Immature natural killer cell (primary cell): ENCODE measurements at places on chromosomes 4 and X. TPM values are rescaled to one million over a fixed set of nuclear protein-coding genes. Genes with fewer than 3 reads are reported as not detected.

The PAGE4 gene
- polyA plus RNA-seq, result not detected

DNA sequence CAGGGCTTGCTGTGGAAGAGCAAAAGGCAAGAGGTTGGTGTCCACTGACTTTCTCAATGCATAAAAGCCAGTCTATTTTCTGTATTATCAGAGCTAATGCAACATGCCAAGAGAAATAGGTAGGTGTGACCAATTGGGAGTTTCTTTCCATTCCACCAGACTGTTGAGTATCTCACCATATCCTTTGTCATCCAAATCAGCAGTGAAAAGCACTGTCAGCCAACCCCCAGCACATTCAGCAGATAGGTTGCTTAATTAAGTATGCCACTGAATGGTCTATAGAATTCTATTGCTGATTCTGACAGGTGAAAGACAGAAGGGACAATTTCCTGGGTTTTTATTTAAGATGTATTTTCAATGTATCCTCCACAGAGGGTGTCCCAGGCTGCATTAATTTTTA is 139.8 kb downstream of the HS6ST2 start:
- no peak for DNase-seq

DNA sequence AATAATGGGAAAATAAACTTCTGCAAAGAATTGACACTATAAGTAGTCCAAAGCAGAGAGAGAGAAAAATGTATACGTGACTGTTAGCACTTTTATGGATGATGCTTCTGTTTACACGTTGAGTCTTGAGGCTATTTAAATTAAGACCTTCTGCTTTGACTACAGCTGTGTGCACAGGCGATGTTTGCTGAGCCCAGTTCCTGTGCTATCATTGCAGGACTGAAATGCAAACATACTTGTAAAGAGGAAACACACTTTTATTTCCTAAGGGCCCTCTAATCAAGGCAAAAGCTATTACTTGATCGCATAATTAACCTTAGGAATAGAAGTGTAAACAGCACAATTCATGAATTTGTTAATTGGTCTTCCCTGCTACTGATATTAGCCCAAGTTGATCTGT is 226.9 kb downstream of the FBXW7 start:
- DNase-seq, result no peak

GRCh38 chrX:81195712-81196111 is 6.0 kb downstream of the HMGN5 start:
- DNase-seq, result peak; percentile 43

The FHDC1 gene
- not detected for polyA plus RNA-seq

DNA sequence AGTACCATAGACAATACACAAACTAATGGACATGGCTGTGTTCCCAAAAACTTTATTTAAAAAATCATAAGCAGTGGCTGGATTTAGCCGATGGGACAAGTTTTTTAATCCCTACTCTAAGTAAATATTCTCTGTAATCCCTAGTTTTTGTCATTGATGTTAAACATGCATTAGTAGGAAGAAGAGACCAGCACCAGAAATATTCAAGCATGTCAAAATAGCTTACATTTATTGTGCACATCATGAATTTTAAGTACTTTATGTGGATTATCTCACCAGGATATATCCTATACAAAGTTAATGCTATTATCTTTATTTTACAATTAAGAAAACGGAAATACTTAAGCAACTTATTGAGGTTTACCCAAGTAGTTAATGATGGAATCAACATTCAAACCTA is 46.0 kb downstream of the HSPA4L start:
- DNase-seq, result no peak

GRCh38 chr4:24736066-24736465 is 59.3 kb upstream of the SOD3 start:
- DNase-seq, result no peak

GRCh38 chr4:150318527-150318926 is 240.3 kb downstream of the DCLK2 start:
- no peak for DNase-seq

DNA sequence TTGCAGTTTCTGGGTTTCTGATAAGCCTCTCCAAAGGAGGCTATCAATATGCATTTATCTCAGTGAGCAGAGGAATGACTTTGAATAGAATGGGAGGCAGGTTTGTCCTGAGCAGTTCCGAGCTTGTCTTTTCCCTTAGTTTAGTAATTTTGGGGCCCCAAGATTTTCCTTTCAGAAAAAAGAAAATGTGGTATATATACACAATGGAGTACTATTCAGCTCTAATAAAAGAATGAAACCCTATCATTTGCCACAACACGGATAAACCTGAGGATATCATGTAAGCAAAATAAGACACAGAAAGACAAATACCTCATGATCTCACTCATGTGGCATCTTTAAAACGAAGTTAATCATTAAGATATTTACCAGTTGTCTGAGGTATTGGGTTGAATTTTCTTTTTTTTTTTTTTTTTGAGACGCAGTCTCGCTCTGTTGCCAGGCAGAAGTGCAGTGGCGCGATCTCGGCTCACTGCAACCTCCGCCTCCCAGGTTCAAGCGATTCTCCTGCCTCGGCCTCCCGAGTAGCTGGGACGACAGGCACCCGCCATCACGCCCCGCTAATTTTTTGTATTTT is 540 bp downstream of the ZNF721 start:
- no peak for DNase-seq

GRCh38 chr4:151538963-151539362 is 130.0 kb downstream of the FHIP1A start:
- no peak for DNase-seq

DNA sequence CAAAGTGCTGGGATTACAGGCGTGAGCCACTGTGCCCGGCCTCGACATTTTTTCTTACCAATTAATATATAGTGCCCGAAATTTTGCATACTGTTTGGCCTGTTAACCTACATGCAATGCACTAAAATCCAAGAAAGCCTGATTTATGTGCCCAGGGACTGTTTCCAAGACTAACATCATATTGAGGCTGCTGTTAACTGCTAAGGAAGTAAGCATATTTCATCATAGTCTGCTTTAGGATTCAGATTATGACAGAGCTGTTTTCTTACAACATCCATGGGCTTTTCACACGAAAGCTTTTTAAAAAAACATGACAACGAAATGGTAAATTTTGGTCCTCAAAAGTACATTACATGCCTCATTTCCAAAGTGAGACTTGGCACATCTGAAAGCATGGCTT is 84.4 kb downstream of the STOX2 start:
- DNase-seq, result no peak

The PABPC1L2B gene
- polyA plus RNA-seq, result not detected
